ENCODE measurements at places on chromosomes 4 and X.
A peak's percentile ranks its signal among the peaks of the same experiment; 100 is the strongest.

DNA sequence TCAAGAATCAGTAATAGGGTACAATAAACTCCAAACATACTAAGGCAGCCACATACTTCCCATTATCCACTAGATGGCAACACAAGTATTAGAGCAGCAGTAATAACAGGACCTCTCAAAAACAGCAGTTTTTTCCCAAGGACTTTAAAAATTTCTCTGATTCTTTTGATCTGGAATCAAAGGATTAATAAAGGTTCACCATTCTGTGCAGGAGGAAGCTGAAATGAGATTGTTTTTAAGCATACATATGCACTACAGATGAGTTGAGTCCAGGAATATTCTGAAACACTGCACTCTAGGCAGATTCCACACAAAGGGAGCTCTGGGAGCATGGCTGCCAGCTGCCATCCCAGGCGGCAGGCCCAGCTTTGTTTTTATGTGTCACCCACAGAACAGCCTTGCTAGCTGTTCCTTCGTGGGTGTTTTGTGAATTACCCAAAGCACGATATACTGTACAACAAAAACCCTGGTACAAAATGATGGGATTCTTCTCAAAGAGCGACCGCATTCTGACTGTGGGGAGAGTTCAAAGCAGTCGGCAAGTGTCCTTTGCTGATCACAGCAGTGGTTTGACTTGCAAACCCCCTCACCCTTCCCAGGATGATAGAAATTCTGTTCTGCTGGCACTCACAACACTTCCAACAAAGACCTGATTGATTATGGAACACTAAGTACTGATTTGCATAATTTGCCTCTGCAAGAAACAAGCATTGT is 61.0 kb downstream of the STX18 start:
- peak; percentile 4 for DNase-seq

GRCh38 chr4:26140150-26140898 is 180.5 kb upstream of the RBPJ start:
- no peak for DNase-seq

DNA sequence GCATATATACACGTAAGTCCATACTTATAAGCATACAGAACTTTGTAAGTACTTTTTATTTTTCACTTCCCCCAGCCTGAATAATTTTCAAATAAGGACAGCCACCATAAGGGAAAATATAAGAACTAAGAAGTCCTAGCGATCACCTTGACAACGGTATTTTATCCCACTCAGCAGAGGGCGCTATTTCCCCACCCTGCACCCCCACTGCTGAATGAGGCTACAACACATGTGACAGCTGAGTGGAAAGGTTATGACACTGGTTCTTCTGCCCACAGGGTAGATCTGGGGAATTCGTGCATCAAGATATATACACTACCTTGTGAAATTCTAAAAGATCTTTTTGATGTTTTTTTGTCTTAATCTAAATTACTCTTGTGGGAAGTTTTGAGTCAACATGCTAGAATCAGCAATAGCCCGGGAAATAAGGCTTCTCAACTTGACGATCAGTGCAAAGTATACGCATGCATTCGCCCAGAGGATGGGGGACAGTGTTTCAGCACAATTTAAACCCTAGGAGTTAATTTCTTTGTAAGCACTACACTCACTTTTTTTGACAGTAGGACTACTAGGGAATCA is 151.5 kb downstream of the CORIN start:
- DNase-seq = peak; percentile 64

DNA sequence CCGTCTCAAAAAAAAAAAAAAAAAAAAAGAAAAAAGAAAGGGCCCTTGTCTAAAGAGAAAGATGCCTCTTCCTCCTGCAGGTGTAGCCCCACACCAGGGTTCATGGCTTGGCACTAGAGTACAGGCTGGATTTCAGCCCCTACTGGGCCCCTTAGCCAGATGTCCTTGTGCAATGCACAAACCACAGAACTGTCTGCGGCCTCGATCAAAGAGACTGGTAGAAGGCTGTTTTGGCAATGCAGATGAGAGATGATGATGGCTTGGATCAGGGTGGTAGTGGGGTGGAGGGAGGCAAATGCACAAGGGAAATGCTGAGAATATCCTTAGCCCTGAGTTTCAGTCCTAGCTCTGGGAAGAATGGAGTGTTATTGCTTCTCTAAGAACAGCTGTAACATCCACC is 26.5 kb upstream of the TSR2 start:
- DNase-seq = peak; percentile 12

GRCh38 chrX:131675596-131676194 is 131.8 kb downstream of the OR13H1 start:
- peak; percentile 20 for DNase-seq

DNA sequence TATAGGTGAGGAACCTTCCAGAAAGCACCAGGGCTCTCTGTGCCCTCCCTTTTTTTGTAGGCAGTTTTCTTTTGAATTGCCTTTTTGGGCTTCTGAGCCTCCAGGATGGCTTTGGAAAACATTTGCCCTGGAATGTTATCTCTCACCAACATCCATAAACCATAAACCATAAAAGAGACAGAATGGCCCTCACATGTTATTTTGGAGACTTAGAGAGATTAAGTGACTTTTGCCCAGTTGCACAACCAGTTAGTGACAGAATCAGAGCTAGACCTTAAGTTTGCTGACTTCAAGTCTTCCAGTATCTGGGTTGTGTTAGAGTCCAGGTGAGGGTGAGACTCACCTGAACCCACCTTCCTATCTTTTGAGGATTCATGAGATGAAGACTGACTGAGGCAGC is 153.0 kb upstream of the STX18 start:
- DNase-seq = no peak

DNA sequence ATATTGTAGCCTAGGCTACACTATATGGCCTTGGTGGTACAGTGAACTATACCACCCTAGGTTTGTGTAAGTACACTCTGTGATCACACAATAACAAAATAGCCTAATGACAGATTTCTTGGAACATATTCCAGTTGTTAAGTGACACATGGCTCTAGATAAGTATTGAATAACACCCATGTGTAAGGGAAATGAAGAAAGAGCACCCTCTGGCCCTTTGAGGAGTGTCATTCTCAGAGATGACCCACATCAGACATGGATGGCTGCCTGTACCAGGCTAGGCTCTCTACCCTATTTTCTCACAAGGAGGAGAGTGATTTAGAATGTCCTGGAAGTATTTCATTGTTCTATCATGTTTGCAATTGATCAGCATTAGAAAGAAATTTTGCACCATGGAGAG is 61.7 kb downstream of the HAND2 start:
- no peak for DNase-seq

DNA sequence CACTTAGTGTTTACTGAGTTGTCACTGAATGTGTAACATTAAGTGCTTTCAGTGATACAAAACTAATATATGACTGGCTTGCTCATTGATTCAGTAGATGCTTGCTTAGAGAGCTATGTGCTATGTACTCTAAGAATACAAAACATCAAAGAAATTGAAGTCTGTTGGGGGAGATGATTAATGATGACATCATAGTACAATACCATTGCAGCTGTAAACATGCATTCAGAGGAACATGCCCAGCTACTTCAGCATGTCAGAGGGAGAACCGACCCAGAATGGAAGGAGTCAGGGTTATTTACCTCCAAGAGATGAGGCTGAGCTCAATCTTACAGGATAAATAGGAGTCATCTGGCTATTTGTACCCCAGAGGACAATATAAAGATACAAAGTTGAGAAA is 290.8 kb downstream of the TENM3 start:
- no peak for DNase-seq

DNA sequence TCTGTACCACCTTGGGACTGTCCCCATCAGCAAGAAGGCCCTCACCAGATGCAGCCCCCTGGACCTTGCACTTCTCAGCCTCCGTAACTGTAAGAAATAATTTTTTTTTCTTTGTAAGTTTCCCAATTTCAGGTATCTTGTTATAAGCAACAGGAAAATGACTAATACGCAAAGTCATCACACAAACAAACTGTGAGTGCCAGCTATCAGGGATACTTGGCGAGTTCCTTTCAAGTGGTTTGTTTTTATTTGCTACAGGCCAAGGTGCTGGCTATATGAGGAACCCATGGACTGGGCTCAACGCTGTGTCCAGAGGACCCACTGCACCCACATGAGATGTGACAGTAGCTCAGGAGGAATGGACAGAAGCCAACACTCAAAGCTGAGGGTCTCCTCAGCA is 11.5 kb upstream of the GPM6B start:
- no peak for DNase-seq

DNA sequence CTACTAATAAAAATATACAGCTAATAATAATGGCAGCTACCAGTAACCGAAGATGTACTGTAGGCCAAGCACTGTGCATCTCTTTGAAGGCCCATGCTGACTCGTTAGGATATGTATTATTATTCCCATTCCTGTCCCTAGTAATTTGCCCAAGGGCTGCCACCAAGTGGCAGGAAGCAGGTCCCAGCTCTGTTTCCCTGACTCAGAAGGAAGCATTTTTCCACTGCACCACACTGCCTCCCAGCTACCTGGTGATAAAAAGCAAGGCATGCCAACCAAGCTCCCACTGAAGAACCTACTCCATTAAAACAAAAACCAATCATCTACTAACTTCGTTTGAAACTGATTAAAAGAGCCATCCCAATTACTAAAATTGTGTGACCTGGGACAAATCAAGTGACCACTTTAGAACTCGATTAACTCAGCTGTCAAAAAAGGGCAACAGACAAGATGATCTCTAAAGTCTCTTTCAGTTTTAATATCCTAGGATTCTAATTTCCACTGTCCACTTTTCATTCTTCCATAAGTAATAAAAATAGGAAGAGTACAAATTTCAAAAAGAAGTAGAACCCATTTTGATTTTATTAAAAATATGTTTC is 24.3 kb upstream of the PGM2 start:
- DNase-seq = peak; percentile 69

DNA sequence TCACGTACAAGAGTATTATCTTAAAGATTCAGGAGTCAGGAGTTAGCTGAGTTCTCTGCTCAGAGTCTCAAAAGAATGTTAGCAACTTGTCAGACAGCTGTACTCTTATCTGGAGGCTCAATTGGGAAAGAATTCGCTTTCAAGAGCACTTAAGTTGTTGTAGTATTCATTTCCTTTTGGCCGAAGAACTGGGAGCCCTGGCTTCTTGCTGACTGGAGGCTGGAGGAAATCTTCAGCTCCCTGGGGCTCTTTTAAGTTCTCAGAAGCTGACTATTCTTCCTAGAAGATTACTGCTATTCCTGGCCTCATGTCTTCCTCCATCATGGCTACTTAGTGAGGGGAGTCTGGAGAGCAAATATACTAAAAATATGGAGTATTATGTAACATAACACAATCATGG is 587.2 kb downstream of the EPHA5 start:
- DNase-seq = no peak

- no peak for DNase-seq
Observed at GRCh38 chr4:552019-552418, 24.1 kb downstream of the TMEM271 start.

- DNase-seq = no peak
Observed at GRCh38 chr4:2058264-2059045, 672 bp upstream of the NAT8L start.

DNA sequence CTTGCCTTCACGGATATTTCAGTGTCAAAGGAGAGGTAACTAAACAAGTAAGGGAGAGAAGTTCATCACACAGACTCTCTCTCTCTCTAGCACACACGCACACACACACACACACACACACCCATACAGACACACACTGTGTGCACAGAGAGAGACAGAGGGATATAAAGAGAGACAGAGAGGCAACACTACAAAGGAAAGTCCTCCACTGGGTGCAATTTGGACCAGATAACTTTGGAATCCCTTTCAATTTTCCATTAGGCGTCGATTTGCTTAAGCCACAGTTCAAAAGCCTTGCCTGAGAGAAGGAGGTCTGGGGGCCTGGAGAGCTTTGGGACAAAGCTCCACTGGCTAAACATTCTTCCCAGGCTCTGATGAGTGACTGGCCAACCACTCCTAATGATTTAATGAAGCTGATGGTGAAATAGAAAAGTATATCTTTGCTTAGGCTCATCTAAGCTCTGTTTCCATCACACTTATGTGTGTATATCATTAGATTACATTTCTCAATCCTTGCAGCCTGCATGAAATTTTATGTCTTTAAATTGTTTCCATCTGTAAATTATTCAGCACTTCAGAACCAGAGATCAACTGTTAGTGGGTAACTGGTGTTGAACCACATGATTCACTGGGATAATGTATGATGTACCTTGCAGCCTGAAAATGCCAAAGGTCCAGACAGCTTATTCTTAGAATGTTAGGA is 180.8 kb downstream of the MAGEB17 start:
- no peak for DNase-seq

- no peak for DNase-seq
Observed at GRCh38 chr4:41877020-41877796, 58.0 kb upstream of the TMEM33 start.

All from hematopoietic multipotent progenitor cell treated with erythropoietin and hydrocortisone succinate and interleukin-3 and kit ligand, for 8 days (in vitro differentiated cells).